ENCODE measurements at places on chromosomes 3 and 15.

DNA sequence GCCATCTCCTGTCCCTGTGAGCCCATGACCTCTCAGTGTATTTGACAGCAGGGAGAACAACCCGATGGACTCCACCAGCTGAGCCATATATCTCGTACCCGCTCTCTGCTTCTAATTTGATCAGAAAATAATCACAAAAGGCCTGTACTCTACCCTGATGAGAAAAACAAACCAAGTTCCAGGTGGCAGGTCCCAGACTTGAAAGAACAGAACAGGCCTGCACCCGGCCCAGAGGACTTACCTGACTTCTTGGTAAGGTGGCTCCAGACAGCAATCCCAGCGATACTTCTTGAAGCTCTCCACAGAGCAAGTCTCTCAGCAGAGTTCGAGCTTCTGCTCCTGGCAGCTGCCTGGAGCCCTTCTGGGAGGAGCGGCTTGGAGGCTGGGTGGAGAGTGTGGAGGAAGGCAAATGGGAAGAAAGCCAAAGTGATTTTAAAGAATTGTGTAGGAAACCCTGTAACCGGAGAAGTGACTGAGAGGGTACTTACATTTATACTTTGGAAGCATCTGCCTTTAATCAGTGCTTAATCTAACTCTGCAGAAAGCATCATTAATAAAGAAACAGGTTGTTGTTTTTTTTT lies 91.6 kb downstream of the SCN11A start:
- DNase-seq = no peak

- DNase-seq = no peak
Measured at GRCh38 chr3:14376348-14377043, 25.9 kb upstream of the SLC6A6 start.

- DNase-seq = no peak
Measured at GRCh38 chr3:140499114-140499757, 178.6 kb upstream of the TRIM42 start.

GRCh38 chr3:102400142-102400541 lies 34.7 kb upstream of the ZPLD1 start:
- DNase-seq = no peak

DNA sequence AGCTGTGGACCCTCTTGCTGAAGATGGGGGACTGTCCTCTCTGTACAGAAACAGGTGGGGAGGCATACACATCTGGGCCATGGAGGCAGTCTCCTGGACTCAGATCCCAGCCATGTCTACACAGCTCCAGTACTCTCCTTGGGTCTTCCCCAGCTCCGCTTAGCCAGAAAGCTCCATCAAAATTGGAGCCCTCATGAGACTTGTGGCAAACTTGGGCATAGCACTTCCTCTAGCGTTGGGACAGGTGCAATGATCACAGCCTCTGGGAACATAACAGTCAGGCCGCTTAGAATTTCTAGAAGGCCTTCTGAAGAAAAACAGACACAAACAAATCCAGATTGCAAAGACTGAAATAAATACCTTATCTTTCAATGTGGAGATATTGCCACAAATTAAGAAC lies 634.3 kb upstream of the GOLIM4 start:
- no peak for DNase-seq

DNA sequence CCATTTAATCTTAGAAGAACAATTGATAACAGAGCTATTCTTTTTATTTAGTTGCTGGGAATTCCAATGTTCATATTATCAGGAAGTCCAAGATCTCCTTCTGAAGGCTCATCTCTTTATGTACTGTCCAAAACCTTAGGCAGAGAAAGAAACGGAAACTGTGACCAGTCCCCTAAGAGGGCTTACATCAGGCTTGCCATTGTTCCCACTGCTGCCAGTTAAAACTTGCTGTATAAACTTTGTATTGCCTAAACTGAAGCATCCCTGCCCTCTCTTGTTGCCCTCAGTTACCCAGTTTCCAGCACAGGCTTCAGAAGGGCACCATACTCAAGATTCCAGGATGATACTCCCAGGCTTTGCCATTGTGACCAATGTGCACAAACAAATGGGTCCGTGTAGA lies 435.2 kb upstream of the NAALADL2 start:
- no peak for DNase-seq

DNA sequence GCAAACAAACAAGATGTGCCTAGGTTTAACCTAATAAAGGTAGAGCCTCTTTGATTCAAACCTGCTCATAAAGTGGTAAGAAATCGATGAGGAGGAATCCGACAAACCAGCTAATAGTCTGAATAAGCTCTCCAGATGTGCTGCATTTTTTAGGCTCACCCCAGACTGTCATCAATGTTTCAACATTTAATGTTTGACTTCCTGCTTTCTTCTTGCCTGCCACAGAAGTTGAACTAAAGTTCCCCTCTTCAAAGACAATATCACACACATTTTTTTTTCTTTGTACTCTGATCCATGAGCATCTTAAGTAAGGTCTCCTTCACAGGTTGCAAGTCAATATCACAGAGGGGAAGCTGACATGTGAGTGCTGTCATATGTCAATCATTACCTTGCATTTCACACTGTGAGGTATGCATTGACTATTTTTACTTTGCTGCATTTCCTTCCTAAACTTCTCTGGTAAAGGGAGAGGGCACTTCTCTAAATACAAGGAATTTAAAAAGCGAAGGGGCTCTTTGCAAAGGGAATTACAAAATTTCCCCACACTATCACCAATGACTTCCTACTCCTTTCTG lies 172.3 kb upstream of the MCTP2 start:
- DNase-seq = no peak

DNA sequence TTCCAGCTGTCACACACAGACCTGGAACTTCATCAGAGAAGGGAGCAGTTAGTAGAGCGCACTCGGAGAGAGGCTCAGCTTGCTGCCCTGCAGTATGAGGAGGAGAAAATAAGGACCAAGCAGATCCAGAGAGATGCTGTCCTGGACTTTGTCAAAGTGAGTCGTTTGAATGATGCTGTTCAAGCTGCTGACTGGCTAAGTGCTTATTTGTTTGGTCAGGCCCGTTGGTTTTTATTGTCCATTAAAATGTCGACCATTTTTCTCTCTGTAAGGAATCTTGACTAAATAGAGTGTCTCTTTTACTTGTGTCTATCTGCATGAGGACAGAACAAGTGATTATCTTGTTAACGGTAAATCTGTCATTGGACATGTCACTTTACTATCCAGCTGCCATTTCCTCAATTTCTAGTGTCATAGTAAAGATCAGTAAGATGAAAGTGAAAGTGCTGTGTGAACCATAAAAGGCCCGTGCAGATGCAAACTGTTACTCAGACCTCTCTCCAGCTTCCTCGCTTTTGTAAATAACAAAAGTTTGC lies 56.9 kb downstream of the LRCH3 start:
- no peak for DNase-seq

DNA sequence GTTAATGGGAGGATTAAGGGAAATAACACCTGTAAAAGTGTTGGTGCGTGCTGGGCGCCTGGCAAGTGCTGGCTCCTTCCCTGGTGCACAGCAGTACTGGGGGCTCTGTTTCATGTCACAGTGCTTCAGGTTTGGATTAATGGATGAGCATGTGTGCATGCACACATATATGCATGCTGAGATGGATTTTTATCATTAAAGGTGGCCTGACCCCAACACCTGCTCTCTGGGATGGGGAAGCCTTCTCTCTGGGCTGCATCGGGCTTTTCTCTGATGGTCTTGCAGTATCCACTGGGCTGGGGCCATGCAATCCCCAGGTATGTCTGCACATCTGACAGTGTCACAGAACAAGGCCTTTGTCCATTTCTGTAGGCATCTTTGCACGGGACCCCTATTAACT lies 127.5 kb upstream of the PLXNA1 start:
- no peak for DNase-seq

All from NCI-H1417 treated with DMSO at 0.1 percent for 48 hours (cell line).